Head of caudate nucleus (tissue), 42 donors: ENCODE measurements at places on chromosomes 4 and X.

DNA sequence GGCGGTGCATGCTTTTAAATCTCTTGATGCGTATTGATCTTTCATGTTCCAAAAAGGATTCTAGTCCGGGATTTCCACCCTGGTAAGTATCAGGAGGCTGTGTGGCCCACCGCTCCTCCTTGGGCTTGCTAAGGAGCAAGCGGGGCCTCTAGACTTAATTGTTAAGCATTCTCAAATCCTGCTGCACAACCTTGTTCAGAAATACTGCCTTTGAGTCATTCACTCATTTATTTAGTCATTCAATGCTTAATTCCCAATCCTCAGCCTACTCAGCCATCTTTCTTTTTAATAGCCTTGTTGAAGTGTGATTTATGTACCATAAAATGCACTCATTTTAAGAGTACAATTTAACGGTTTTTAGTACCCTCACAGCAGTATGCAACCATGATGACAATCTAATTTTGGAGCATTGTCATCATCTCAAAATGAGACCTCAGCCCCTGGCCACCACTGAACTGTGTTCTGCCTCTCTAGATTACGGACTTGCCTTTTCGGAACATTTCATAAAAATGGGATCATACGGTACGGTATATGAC is 15.6 kb upstream of the SLC2A9 start:
- DNase-seq = no peak

DNA sequence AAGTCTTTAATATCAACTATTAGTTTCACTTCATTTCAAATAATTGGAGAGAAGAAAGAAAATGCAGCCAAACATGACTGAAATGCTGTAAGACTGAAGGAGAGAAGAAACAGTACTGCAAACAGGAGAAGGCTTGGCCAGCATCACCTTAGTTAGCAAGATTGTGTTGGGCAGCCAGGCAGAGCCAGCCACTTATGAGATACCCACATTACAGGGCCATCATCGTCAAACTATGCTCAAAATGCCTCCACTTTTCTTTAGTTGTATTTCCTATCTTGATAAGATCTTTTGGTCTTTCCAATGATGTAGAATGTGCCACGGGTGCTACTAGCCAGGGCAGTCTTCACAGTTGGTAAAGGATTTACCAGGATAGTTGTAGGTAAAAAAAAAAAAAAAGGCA is 10.9 kb upstream of the IRF2 start:
- no peak for DNase-seq

- DNase-seq = no peak
These were observed 115.6 kb upstream of the FAM47B start for GRCh38 chrX:34826964-34827363.

GRCh38 chr4:188296331-188296730 is 157.1 kb downstream of the TRIML1 start:
- DNase-seq = no peak

GRCh38 chrX:72304877-72305276 is 837 bp downstream of the CITED1 start:
- no peak for DNase-seq

GRCh38 chrX:63513825-63514568 is 162.9 kb upstream of the SPIN4 start:
- DNase-seq = no peak

DNA sequence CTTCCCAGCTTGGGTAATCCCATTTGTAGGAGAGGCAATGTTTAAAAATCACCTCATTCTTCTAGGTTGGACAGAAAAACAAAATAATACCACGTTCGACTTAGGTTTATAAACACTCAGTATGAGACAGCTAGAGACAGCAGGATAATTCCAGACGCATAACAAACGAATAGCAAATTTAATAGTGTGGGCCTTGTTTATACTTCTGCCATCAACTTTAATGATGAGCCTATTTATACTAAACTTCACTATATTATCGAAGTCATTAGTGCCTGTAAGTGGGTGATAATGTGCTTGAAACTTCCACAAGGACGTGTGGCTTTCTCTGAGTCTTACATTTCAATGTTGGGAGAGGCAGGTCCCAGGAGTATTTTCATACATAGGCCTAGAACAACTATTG is 255.7 kb upstream of the PPARGC1A start:
- DNase-seq = no peak

DNA sequence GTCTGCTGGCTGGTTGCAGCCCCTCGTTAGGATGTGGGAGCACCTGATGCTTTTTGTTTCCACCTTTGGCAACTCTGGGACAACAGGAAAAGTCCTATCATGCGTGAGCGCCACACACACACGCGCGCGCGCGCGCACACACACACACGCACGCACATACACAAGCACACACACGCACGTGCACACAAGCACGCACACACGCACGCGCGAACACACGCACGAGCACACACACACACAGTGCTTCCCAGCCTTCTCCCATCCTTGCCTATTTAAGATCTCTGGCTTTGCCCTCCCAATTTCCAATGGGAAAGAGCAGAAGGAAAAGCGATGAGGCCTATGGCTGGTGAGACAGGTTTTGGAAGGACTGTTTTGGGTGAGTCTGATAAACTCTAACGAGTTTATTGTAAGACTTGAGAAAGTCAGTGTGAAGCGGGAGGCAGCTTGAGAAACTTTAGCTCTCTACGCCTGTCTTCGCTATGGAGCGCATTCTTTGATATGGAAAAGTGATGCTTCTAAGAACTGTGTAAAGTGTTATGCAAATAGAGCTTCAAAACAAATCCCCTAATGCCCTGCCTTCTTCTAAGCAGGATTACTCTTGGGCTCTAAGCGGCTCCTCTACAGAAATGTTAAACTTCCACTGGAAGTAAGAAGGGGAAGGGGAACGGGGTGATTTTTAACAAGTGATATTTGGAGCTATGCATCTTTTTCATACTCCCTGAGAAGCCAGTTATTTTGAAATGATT is 11.8 kb downstream of the SUPT20HL1 start:
- DNase-seq = no peak

DNA sequence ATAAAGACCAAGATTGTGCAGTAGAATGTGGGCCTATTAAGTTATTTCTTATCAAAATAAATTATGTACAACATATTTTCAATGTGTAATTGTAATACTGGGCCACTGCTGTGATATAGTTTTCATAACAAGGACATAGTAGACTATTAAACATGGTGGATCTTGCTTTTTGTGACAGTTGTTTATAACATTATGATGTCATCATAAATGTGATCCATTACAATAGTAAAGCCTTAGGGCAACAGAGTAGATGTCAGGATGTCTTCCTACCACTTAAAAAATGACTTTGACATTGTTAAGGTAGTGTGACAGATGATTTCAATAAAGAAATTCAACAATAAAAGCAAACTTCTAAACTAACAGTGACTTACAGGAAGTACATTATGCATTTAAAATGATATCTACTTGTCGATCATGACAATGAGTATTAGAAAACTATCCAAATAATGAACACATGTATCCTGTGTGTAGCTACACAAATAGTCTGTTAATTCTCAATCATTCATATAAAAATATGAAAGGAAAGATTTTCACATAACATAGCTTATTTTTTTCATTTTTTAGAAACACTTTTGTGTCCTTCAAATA is 5.3 kb upstream of the AGA start:
- DNase-seq = no peak

- no peak for DNase-seq
These were observed 228.7 kb downstream of the OPHN1 start for GRCh38 chrX:68204521-68205038.

DNA sequence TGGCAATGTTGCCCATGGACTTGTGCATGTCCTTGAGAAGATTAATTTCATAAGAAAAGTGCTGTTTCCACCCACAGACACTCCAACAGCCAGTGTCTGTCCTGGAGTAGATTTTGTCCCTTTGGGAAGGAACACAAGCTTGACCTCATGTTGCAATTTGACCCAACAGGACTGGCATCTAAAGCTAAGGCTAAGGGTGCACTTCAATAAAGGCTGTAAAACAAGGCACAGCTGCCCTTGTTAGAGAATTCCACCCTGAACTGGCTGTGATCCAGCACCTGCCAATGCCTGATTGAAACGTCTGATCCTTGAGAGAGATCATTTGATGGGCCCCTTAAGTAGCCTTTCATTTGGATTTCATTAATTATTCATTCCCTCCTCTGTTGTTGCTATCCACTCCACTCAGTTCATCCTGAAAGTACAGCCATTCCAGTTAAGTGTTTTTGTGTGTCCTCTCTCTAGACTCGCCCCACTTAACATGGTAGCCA is 56.2 kb downstream of the CD99L2 start:
- no peak for DNase-seq

- DNase-seq = no peak
These were observed 41.8 kb upstream of the NEIL3 start for GRCh38 chr4:177267911-177268310.

DNA sequence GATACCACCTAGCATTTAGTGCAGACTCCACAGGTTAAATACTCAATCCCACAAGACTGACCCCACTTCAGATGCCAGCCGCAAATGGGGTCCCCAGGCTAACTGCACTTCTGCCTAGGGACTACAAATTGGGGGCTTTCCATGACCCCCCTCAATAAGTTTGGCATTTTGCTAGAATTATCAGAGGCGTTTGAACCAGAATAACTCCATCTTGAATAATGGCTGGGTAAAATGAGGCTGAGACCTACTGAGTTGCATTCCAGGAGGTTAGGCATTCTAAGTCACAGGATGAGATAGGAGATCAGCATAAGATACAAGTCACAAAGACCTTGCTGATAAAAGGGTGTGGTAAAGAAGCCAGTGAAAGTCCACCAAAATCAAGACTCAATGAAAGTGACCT is 15.1 kb downstream of the RELL1 start:
- DNase-seq = no peak

DNA sequence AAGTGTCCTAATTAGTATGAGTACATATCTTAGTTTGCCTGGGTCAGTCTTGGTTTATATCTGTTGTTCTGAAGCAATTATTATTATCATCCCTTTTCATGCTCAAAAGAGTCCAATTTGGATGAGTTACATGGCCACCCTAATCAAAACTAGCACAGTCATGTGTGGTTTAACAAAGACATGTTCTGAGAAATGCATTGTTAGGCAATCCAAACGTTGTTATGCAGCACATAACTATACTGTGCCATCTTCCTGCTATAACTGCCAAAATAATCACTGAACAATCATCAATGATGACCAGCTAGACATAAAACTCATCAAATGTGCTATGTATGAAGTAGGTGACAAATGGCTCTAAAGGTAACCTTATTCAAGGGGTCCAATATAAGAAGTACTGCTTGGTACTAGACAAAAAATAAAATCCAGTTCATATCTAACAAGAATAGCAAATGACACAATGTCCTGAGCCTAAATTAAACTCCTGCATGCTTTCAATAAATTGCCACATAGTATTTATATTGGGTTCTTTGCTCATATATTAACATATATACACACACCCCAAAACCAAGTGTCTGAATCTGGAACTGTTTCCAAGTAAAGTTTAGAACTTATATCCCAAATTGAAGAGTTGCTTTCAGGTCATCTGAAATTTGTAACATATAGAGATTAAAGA is 41.9 kb downstream of the CNOT6L start:
- no peak for DNase-seq

GRCh38 chr4:97003715-97004114 is 1139.6 kb downstream of the STPG2 start:
- no peak for DNase-seq

DNA sequence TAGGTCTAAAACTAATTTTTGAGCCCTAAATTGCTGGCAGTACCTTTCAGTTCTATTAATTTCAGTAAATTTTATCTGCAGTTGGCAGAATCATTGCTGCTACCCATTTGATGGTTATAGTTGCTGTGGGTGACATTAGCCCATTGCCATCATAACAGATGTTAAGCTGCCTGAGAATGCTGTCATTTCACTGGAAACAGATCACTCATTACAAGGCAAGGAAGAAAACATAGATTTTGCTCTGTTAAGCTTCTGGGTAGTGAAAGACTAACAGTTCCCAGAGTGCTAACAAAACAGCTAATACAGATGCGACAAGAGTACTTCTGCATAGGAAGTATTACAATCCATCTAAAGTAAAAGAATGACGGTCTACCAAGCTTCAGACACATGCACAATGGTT is 213.2 kb downstream of the SPANXN3 start:
- no peak for DNase-seq
